ENCODE measurements at places on chromosomes 13 and 19.

DNA sequence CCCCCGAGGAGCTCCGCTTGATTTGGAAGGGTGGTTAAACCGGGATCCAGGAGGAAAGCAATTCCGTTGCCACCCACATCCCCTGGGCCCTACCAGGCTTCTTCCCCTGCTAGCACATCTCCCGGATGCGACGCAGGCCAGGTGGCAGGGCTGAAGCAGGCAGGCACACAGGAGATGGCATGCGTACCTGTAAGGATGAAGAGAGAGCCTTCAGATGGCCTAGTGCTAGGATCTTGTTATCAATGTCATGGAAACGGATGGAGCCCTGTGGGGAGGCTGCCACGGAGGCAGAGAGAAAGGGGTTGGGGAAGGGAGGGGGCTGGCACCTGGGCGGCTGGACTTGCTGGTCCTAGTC is 8.5 kb upstream of the SOX1 start:
- no peak for DNase-seq

DNA sequence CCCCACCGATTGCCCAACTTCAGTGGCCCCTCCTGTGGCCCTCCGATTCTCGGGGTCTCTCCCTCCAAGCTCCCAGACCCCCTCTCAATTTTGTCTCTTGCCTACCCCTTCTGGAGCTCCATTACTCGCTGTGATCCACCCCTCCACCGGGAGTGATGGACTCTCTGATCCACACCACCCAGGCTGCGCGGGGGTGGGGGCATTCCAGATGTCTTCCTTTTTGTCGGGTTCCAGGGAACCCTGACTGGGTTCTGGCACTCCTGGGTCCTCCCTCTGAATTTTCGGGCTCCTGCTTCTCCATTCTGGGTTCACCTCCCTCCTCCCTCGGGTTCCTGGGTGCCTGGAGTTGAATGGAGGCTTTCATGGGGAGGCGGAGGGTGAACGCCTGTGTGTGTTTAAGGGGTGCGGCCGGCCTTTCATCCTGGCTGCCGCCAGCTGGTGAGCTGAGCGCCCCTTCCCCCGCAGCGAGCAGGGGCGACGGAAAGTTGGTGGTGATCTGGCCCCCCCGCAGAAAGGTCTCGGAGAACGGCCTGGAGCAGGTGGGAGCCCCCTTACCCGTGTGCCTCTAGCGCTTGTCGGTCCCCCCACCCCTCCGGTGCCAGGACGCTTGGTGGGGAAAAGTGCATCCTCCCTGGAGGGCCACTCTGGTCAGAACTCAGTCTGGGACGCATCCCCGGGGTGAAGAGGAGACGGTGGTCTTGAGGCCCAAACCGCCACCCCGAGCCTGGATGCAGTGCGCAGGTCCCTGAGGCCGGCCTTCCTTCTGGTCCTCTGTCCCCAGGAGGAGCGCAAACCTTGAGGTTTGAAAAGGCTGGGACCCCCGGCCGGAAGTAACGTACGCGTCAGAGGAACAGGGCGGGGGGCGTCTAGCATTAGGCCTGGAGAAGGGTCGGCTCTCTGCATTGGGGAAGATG is 1.6 kb downstream of the MISP3 start:
- DNase-seq, result peak; percentile 25

DNA sequence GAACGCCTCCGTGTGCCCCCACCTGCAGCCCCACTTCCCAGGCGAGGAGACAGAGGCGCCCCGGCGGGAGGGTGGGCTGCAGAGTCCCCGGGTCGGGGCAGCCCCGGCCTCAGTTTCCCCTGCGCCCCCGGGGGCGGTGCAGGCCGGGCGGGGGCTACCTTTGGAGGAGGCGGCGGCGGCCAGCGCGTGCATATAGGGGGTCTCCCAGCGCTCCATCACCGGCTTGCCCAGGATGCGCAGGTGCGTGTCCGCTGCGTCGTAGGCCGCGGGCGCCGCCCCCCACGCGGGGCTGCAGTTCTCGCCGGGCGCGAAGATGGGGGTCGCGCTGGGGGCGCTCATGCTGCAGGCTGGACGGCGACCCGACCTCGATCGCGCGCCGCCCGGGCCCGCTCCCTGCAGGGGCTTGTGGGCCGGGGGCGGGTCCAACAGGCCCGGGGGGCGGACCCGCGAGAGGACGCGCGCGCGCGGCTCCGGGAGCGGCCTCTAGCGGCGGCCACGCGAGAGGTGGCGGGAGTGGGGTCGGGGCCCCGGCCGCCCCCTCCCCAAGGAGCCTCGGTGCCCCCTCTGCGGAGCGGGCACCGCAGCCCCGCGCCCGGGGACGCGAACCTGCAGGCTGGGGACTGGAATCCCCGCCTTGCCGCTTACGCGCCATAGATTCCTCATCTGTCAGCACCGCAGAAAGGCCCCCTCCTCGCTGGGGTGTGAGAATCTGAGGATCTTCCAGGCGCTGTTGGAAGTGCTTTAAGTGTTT is at the start of gene GAMT:
Gene GAMT (minus strand): TSS at position 405 of the 751 bp plus-strand sequence. CDS start 66 bp downstream, at position 339.
- peak; percentile 28 for DNase-seq

GRCh38 chr13:26899202-26899601 is 138.6 kb upstream of the GPR12 start:
- no peak for DNase-seq

DNA sequence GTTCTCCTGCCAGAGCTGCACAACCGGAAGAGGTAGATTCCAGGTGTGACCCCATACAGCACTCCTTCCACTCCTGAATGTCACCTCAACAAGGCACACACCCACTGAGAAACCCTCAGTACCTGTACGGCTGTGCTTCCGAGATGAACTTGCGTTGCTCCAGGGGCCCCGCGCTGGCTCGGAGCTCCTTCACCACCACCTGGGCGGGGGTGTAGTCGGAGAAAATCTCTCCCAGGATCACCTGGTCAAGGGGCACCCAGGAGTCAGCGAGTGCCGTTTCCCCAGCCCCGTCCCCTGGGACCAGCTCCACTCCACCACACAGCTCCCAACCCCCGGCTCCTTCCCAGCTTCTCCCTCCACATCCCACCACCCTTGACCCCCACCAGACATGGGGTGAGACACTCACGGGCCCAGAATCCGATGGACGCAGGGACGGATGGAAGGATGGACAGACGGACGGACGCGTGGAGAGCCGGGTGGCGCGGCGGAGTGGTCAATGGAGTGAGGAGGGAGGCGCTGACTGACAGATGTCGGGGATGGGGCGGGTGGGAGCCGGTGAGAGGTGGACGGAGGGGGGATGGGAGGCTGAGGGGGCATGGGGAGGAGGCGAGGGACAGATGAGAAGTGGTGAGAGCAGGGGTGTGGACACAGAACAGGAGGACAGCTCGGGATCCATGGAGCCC is 2.8 kb downstream of the LMTK3 start:
- no peak for DNase-seq

- DNase-seq, result peak; percentile 76
These were observed 3.7 kb downstream of the ANGPTL8 start for GRCh38 chr19:11242864-11243797.

- no peak for DNase-seq
These were observed 236.3 kb downstream of the COL4A1 start for GRCh38 chr13:110070511-110071120.

- peak; percentile 86 for DNase-seq
These were observed 96.2 kb downstream of the INSR start for GRCh38 chr19:7197760-7198696.

DNA sequence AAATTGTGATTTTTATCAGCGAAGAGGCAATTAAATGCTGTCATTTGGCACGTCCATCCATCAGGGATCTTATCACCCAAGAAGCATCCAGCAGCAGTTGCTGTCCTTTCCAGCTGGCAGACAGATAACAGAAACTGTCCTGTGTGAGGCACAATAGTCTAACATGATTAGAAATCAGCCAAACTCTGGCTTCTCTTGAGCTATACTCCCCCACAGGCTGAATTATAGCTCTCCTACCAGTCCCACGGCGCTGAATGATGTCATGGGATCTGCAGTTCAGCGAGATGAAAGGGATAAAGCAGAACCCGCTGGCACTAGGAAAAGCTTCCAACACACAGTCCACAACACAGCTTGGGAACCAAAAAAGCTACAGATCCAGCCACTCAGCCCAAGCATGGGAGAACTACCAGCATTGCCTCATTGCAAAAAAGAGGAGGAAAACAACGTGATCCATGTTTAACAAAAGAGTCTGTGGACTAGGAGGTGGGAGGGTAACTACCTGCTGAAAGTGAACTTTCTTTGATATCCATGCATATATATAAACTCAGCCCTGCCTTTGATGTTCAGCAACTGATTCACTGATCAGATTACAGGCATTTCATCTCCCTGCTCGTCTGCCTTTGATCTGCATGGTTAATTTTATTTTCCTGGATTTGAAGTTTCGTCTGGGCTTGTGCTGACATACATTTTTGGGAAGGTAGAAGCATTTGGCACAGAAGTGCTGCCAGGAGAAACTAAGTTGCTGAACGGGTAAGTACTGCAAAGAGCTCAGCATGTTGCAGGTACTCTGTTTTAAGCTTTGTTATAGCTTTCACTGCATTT is at the start of gene TNFRSF19:
Gene TNFRSF19 (plus strand): TSS at position 314 of the 822 bp plus-strand sequence. CDS start 19,772 bp downstream, outside the sequence.
- no peak for DNase-seq

DNA sequence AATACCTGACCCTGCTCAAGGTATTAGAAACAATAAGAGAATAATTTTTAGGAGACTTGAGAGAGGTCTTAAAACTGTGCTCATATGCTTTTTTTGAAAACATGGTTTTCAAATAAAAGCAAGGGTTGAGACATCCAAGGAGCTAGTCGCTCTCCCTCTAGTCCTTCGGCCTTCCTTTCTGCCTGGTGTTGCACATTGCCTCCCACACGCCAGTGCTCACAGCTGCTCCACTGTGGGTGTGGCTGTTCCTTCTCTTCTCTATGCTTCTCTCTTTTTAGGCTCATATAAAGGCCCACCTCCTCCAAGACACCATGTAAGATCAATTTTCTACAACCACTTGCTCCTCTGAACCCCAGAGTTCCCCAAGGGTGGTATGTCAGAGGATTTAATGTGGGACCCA is 352.6 kb downstream of the ENOX1 start:
- no peak for DNase-seq

GRCh38 chr13:110286833-110287819 is 19.8 kb downstream of the COL4A1 start:
- DNase-seq, result no peak

- DNase-seq, result peak; percentile 93
These were observed at the start of gene ZNF846 for GRCh38 chr19:9768175-9769112. TSS of gene ZNF846 (minus strand) at chr19:9768738. CDS start at chr19:9764950, 3,788 bp downstream.

- no peak for DNase-seq
These were observed 287 bp upstream of the ZSCAN22 start for GRCh38 chr19:58326501-58326913.

GRCh38 chr13:109657395-109657794 is 129.0 kb downstream of the IRS2 start:
- no peak for DNase-seq

- DNase-seq, result peak; percentile 98
These were observed at the start of gene MEGF8 for GRCh38 chr19:42325308-42325895. TSS of gene MEGF8 (plus strand) at chr19:42325635. CDS start at chr19:42326244, 609 bp downstream.

- no peak for DNase-seq
These were observed at the start of gene IL17D for GRCh38 chr13:20702915-20703779. TSS of gene IL17D (plus strand) at chr13:20703699. CDS start at chr13:20704002, 303 bp downstream.

- no peak for DNase-seq
These were observed 15.5 kb downstream of the IRGC start for GRCh38 chr19:43731346-43731745.

Data from stimulated activated naive CD4-positive, alpha-beta T cell treated with Interleukin-2 at 50 U/mL for 16 hours (primary cell).